AG10803 (cell line): ENCODE measurements at places on chromosomes 7 and 10.

- DNase-seq = peak; percentile 11
These were observed 103.2 kb upstream of the CTBP2 start for GRCh38 chr10:125263551-125263950.

DNA sequence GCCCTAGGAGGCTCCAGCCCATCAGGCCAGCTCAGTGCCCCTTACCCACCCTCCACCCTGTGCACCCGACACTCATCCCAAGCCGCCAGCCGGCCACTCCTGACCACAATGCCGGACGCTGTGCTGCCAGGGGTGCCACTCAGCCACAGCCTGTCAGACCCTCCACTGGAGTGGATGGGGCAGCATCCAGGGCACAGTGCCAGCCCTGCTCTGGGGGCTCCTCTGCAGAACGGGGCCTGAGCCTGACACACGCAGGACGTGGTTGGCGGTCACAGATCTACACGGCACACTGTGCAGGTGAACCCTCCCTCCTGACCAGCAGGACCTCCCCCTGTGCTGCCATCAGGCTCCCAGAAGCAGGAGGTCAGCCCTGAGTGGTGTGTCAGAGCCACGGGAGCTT is 114.7 kb downstream of the MAD1L1 start:
- no peak for DNase-seq

DNA sequence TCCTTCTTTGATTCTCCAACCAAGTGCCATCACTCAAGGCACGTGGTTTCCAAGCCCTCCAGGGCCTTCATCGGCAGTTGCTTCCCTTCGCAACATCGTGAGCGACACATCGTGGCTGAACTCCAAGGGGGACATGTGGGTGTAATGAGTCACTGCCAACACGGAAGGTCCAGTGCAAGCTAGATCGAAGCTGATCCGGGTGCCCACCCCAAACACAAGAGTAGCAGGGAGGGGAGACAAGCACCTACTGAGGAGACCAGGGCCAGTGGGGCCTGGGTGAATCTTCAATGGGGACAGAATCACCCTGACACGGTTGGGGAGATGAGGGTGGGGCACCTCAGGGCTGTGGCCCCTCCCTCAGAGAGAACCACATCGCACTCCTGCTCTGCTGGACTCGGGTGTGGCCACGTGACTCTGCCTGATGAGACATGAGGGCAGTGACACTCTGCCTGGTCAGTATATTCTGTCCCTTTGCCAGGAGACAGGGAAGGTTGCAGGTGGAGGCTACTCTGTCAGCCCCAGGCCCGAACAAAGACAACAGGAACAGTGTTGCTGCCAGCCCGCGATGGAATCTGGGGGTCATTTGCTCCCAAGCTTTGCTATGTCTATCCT is 36.8 kb upstream of the HSPA12A start:
- peak; percentile 6 for DNase-seq

DNA sequence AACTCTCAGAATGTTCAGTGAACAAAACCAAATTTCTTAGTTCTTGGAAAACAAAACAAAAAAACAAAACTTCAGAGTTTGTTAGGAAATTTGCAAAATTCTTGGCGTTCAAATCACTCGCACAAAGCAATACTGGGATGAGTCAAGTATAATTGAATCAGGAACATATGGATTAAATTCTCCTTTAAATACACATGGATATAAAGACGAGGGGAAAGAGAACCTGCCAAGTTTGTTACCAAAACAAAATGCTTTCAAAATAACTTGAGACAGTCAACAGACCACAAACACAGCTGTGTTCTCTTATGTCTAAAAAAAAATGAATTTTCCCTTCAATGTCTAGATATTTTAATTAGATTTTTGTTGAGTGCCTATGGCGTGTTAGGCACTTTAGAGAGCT is 93.5 kb upstream of the MPP7 start:
- peak; percentile 61 for DNase-seq

GRCh38 chr7:22589641-22590201 is 89.7 kb upstream of the STEAP1B start:
- DNase-seq = peak; percentile 31

- DNase-seq = no peak
These were observed 779 bp upstream of the KIF5B start for GRCh38 chr10:32057036-32057372.

DNA sequence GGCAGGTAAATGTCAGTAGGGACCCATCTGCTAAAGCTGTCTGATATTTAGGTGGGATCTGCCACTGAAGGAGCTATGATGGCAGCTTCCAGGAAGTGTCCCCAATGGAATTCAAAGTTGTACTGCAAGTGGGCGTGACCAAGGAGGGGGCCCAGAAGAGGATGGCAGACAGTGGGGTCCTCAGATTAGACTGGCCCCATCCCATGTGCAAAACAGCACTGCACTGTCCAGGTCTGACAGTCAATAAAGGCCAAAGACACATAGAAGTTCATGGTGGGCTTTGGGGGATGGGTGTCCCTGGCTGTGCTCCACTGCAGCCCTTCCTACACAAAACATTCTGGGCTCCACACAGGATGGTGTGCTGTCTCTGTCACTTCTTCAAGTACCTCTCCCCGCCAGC is 49.8 kb upstream of the SORCS1 start:
- DNase-seq = no peak

DNA sequence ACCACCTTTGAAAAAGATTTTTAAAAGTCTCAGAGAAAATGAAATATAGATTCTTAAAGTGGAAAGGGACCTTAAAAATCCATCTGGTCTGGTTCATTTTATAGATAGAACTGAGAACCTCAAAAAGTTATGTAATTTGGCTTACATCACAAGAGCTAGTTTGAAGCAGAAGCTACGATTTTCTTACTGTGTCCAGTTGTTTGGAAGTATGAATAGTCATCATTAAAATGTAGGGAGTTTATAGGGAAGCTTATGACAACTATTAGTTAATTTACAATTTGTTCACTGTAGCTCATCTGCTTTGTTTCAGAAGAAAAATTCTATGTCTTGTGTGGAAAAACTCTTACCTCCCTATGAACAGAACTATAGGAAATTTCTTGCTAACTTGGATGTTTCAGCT is 26.9 kb downstream of the ZEB1 start:
- peak; percentile 46 for DNase-seq

GRCh38 chr7:151875942-151876898 is 695 bp downstream of the PRKAG2 start:
- DNase-seq = peak; percentile 6

GRCh38 chr7:23347682-23348180 is 48.6 kb downstream of the MALSU1 start:
- DNase-seq = peak; percentile 81

DNA sequence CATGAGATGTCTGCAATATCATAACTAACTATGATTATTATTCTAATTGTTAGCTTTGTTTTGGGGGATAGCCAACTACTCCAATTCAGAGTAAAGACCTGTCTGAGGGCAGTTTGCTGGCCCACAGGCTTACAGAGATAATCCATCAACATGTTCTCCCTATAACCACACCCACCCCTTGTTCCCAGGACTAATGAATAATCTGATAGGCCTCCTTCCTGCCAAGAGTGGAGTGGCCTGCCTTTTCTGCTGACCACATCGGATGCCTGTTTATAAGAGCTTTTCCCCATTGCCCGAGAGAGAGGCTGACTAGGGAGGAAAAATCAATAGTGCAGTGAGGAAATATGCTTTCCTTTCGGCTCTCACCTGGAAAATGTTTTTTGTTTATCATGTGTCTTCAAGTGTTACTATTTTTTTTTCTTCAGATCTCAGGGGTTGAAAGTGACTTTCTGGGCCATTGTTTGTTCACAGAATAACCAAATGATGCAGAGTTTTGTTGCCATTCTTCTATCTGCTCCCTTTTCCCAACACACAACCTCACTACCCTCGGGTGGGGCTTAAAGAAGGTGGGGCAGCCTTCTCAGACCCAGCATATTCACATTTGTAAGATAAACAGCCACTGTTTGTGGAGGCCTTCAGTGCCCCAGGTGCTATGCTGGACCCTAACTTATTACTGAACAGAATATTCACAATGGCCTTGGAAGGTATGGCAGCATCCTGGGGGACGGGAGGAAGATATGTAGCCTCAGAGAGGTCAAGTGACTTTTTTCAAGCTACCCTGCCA is 38.4 kb downstream of the PLPP4 start:
- peak; percentile 25 for DNase-seq

- DNase-seq = no peak
These were observed 13.9 kb downstream of the TSPAN14 start for GRCh38 chr10:80468002-80468401.

DNA sequence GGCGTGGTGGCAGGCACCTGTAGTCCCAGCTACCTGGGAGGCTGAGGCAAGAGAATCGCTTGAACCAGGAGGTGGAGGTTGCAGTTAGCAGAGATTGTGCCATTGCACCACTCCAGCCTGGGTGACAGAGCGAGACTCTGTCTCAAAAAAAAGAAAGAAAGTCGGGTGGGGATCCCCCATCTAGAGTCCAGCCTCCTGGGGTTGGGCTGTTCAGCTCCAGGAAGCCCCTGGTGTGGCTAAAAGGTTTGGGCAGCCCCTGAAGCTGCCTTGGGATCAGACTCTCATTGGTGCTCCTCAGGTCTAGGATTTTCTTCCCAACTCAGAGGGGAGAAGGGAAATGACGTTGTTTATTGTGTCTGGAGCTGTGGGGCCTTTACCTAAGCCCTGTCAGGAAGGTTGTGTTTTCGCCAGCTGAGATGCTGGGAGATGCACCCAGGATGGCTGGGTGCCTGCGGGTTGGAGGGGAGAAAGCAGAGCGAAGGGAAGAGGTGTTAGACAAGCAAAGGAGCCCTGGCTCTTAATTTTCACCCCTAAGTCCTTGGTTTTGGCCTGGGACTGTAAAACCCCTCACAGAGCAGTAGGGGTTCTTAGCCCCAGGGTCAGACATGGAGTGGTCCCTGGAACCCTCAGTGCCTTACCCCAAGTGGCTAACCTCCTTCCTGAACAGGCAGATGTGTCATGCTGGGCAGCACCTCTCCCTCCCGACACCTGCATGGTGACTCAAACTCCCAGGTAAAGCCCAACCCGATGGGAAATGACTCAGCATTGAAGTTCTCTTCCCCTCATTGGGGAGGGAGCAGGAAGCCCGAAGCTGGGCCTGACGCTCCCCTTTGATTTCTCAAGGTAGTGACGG is 21.1 kb downstream of the PLAU start:
- no peak for DNase-seq

DNA sequence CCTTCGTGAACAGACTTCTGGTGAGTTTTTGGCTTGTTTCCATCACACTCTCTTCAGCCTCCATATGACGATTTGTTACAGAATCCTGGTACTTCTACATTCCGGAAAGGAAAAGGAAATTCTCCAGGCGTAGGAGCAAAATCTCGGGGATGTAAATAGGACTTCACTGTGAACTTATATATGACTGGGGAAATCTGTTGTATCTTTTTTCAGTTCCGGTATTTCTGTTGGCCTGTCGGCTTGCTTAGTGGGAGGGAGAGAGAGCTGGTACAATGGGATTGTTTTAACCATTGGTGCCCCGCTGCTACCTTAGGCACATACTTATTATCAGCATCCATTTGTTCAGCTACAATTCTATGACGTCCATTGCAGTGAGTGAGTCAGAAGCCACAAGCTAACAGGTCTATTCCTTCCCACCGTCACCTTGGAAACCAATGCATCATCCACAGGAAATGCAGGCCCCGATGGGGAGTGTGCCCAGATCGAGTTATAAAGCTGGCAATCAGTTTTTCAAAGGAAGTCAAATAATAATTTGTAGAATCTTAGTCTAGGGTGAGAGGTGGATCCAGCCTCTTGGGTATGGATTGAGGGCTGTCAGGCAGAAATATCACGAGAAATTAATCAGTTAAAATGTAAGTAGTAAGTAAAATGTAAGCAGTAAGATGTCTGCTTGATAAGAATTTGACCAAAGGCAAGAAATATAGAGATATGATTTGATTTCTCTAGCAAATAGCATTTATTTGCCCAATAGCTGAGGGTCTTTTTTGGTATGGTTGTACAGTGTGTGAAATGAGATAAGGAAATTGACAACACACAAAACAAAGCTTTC is 92.0 kb upstream of the MKLN1 start:
- peak; percentile 97 for DNase-seq

- DNase-seq = no peak
These were observed 14.0 kb upstream of the ENTPD1 start for GRCh38 chr10:95741807-95742467.

- DNase-seq = no peak
These were observed 104.2 kb upstream of the MKI67 start for GRCh38 chr10:128230401-128230800.

DNA sequence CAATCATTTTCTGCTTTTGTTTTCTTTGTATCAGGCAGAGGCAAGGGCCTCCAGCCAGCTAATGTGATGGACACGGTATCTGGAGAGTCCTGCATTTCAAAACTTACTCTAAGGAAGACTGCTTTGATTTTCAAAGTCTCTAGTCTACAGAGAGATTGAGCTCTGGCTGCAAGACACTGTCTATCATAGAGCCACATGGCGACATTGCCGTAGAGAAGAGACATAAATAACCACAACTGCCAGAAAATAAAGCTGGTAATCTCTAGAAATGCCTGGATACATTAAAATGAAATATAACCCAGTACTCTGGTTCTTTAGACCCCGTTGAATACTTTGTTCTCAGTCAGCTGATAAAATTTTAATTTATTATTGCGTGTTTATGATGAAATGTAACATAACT is 90.8 kb downstream of the OTUD1 start:
- no peak for DNase-seq

DNA sequence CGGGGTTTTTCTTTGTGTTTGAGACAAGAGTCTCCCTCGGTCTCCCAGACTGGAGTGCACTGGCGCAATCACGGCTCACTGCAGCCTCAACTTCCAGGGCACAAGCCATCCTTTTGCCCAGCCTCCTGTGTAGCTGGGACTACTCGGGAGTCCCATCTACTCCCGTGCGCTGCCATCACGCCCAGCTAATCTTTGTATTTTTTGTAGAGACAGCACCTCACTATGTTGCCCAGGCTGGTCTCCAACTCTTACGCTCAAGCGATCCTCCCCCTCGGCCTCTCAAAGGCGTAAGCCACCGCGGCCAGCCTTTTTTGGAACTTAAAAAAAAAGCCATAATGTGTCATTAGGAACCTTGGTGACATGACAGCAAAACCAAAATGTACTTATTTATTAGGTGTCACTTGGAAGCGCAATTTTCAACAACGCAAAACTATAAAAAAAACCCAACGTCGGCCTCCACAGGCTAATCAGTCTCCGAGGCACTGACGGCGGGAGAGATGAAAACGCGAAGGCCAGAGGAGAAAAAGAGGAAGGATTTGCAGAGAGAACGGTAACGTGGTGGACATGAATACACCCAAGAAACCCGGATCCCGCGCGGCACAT is 911 bp upstream of the HNRNPH3 start:
- peak; percentile 20 for DNase-seq

- no peak for DNase-seq
These were observed 15.8 kb downstream of the WDFY4 start for GRCh38 chr10:48700493-48700892.

- DNase-seq = no peak
These were observed 64.4 kb upstream of the LEP start for GRCh38 chr7:128176696-128177095.
